ENCODE measurements at places on chromosomes 12 and 14.

DNA sequence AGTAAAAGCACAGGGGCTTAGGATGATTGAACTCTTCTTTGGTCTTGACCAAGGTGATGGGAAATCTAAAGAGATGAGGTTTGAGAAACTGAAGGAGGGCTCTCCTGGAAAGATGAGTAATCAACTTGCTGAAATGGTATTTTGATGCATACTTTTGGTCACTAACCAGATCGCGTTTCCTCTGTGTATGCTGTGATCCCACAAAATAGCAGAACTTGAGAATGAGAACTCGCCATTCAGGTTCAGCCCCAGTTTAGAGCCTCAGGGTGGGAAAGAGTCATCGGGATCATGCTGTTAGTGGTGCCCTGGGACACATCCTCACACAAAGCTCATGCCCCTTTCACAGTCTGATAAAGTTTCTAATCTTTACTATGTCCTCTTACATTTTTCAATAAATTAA lies 488.8 kb downstream of the ETNK1 start:
- no peak for DNase-seq

- DNase-seq, result no peak
These were observed 12.9 kb downstream of the TC2N start for GRCh38 chr14:91854327-91854934.

GRCh38 chr12:45475594-45475993 lies 253.9 kb upstream of the ARID2 start:
- DNase-seq, result no peak

DNA sequence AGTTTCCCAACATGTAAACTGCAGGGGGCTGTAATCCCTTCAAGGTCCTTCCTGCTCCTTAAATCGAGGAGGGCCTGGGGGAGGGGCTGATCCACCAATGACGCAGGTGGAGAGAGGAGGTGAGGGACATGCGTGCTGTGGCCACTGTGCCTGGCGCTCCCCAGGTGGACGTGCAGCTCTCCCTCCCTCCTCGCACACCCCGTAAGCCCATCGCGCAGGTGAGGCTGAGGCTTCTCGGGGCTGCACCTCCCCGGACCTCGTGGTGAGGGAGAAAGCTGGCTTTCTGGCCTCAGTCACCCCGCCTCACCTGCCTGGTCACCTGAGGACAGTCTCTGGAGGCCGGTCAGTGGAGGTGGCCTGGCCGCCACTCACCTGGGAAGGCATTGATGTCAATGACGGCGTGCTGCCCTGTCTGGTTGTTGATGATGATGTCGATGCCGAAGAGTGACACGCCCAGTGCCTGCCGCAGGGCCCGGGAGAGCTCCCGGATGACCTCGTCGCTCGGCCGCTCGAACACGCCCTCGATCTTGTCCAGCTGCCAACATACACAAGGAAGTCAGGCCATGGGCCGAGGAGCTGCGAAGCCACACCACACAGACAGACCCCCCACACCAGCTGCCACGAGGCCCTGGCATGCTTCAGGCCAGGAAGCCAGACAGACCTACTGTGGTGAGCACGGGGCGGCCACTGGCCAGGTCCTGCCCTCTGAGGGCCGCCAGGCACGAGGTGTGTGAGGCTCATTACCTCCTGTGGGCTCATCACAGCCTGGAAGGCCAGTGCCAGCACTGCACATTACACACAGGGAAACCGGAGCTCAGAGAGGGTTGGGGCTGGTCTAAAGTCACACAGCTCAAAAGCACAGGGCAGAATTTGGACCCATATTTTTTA lies 23.3 kb downstream of the CHGA start:
- no peak for DNase-seq

GRCh38 chr12:129827102-129827865 lies 76.5 kb downstream of the TMEM132D start:
- no peak for DNase-seq

GRCh38 chr12:93109551-93110203 lies 180.6 kb upstream of the EEA1 start:
- DNase-seq, result peak; percentile 37

DNA sequence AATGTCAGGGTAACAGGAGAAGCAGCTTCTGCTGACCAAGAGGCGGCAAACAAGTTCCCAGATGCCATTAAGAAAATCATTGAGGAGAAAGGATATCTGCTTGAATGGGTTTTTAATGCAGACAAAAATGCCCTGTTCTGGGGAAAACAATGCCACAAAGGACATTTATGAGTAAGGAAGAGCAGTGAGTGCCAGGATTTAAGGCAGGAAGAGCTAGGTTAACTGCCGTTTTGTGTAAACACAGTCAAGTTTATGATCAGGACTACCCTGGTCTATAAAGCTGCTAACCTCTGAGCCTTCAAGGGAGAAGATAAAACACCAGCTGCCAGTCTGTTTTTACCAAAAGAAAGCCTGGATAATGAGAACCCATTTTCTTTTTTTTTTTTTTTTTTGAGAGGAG lies 8.5 kb downstream of the MAPKAPK5 start:
- DNase-seq, result no peak

- DNase-seq, result no peak
These were observed 6.1 kb upstream of the TCL1B start for GRCh38 chr14:95679998-95680735.

- no peak for DNase-seq
These were observed 896 bp upstream of the CDKN1B start for GRCh38 chr12:12716151-12716792.

Measured in stimulated activated CD4-positive, alpha-beta T cell treated with anti-CD3 and anti-CD28 coated beads, Interleukin-1b, Interleukin-23, amount 100 ng/mL, for 24 hours (primary cell).